ENCODE measurements at places on chromosomes 2 and 18.

DNA sequence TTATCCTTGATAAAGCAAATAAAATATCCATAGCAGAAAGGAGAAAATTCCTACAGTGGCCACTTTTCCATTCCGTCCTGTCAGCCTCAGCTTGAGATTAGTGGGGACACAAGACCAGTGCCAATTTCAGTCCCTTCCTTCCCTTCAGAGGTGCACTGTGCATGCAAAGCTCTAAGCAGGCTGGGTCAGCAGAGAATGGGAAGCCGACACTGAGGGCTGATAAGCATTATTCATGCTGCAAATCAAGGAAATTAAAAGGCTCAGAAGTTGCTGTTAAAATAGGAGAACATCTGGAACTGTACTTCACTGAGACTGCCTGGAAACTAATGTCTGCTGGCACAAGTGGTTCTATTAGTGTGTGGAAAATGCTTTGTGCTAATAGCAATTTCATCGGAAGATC, 534.3 kb downstream of the ADCYAP1 start:
- DNase-seq, result no peak

DNA sequence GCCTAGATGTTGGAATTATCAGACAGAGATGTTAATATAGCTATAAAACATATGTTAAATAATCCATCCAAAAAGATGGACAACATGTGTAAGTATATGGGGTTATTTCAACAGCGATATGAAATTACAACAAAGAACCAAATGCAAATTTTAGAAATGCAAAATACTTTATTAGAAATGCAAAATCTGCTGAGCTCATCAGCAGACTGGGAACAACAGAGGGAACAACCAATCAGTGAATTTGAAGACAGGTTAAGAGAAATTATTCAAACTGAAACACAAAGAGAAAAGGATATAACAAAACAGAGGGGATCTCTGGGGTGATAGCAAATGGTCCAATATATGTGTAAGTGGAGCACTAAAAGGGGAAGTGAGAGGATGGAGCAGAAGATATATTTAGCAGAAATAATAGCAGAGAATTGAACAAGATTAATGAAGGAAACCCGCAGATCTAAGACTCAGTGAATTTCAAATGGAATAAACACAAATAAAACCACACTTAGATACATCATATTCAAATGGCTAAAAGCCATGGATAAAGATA, 13.5 kb upstream of the HS6ST1 start:
- DNase-seq, result peak; percentile 63

DNA sequence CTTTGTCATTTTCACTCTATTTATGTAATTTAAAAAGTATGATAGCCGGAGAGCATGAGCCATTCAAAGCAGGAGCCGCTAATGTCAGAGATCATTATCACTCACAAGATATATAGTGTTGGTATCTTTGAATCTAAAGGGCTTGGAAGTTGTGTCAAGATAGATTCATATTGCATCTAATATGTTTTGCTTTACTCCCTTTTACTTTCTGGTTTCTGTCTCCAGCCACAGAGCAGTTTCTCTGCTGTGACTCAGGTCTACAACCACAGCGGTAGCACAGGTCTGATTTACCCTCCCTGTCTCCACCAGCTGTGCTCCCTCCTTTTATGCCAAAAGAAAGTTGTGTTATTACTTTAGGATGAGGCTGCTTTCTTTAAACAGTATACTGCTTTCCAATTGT, 424.0 kb downstream of the ARHGAP15 start:
- DNase-seq, result no peak

DNA sequence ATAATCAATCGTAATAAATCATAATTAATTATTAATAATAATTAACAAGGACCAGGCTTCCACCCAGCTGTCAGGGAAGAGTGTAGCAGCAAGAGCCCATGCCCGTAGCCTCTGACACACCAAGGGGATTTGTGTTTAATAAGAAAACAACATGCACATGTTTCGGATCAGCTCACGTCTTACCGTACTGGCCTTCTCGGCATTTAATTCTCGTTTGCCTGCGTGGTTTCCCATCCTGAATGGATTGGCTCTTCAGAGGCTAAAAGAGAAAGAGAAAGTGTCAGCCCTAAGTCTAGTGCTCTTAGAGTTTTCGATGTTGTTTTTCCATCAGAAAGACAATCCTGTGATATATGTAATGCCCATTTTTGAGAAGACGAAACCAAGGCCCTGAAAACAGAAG, 27.6 kb downstream of the MBP start:
- DNase-seq, result peak; percentile 59

DNA sequence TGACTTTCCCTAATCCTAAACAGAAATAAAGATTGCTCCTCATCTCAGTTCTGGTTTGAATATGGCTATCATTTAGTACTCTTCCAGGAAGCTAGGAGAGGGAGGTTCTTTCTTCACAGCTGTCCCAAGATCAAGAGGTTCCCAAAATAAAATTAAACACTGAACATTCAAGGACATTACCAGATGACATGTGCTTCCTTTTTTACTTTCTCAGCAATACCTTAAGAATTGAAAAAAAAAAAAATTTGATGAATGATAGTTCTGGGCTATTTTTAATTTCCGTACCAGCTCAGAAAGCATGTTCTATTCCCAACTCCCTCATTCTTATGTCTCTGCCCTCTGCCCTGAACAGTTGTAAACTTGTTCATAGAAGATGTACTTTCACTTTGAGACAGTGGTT, 61.7 kb upstream of the MYL1 start:
- DNase-seq, result no peak

DNA sequence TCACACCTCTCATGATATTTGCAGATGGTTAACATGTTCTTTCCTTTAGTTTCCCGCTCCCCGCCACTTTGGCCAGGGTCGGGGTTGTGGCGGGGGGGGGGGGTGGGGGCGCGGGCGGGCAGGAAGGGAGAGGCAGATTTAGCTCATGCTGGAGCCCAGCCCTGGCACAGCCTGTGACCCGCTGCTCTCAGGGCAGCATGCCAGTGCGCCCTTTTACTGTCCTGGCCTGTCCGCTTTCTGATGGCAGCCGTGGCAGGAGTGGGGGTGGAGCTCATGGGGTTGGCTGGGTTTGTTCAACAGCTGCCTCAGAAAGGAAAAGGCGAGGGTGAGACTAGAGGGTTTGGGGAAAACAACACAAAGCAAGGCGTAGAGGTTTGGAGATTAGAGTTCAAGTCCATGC, 56.1 kb downstream of the TNP1 start:
- DNase-seq, result no peak

- DNase-seq, result peak; percentile 42
These were observed 1.4 kb downstream of the DPYSL5 start for GRCh38 chr2:26849056-26849999.
